ENCODE measurements at places on chromosomes 5 and 9.

DNA sequence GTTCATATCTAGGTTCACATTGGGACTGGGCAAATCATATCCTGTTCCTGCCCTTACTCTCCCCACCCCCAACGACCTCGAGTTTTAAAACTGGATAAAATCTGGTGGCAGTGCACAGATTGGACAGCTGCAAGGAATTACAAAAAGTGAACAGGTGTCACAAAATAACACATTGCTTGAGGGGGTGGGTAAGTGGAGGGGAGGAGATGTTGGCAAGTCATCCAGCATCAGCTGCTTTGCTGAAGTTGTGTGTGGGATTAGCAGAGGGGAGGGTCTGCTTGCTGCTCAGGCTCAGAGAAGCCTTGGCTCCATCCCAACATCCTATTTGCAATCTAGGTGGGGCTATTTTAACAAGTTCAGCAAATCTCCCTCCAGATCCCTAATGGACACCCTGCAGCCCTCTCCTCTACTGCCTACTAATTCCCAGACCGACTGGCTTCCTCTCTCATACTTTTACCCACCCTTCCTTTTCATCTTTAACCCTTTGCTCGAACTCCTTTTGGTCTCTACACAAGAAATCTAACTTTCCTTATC is 39.8 kb upstream of the SLC24A2 start:
- no peak for DNase-seq

- DNase-seq: no peak
Measured at GRCh38 chr5:56591081-56591480, 224.3 kb upstream of the MAP3K1 start.

DNA sequence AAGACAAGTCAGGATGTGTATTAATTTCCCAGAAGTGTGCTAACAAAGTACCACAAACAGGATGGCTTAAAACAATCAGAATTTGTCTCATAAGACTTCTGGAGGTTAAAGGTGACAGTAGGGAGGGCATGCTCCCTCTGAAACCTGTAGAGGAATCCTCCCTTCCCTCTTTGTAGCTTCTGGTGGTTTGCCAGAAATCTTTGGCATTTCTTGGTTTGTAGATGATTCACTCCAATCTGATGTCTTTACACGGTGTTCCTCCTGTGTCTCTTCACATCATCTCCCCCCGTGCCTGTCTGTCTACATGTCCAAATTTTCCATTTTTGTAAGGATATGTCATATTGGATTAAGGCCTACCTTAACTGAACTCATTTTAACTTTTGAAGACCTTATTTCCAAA is 471.5 kb downstream of the ZNF608 start:
- no peak for DNase-seq

GRCh38 chr5:150164211-150164980 is 2.2 kb upstream of the CDX1 start:
- DNase-seq: no peak

GRCh38 chr9:137801023-137801319 is 76.6 kb upstream of the CACNA1B start:
- no peak for DNase-seq

DNA sequence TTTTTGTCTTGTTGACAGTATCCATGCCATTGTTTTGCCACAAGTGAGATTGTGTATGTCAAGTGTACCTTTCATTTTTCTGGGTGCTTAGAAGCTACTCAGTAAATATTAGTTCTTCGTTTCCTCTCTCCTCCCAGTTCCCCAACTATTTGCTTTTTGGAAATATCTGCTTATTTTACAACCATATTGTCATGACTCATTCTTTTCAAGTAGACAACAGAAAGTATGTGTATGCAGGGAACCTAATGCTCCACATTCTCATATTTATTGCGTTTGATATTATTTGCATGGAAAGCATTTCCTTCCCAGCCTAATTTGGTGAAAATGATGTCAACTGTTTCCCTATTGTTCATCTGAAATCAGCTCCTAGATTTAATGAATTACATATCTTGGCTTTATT is 483.7 kb upstream of the RIOK2 start:
- DNase-seq: no peak

Data from activated T-cell treated with anti-CD3 and anti-CD28 coated beads for 24 hours (primary cell).